Activated naive CD8-positive, alpha-beta T cell treated with anti-CD3 and anti-CD28 coated beads for 36 hours (primary cell): ENCODE measurements at places on chromosomes 5 and 9. TPM values are rescaled to one million over a fixed set of nuclear protein-coding genes. Genes with fewer than 3 reads are reported as not detected.

- no peak for DNase-seq
- H3K27me3 ChIP-seq: no peaks in the 10 kb centered on the region
- H3K27ac ChIP-seq: no peak overlapping the region
Observed at GRCh38 chr5:173791878-173792277, 96.3 kb upstream of the CPEB4 start.

DNA sequence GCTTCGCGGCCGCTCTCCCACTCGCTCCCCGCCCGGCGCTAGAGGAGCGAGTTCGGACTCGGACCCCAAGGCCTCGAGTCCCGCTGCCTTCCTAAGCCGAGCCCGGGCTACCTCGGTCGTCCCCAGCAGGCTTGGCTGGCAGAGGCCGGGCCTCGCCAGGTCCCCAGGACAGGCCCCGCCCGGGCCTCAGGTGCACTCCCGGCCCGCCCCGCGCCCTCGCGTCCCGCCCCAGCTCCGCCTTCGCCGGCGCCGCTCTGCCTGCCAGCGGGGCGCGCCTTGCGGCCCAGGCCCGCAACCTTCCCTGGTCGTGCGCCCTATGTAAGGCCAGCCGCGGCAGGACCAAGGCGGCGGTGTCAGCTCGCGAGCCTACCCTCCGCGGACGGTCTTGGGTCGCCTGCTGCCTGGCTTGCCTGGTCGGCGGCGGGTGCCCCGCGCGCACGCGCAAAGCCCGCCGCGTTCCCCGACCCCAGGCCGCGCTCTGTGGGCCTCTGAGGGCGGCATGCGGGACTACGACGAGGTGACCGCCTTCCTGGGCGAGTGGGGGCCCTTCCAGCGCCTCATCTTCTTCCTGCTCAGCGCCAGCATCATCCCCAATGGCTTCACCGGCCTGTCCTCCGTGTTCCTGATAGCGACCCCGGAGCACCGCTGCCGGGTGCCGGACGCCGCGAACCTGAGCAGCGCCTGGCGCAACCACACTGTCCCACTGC, at the start of gene SLC22A5:
Gene SLC22A5, plus strand, starts transcription at position 237 of the 707 bp plus-strand sequence. Its CDS starts 263 bp downstream, at position 500.
- H3K4me1 ChIP-seq: peaks cover 23% of the 10 kb centered on the region
- peaks cover 3% of the 10 kb centered on the region for H3K36me3 ChIP-seq
- H3K27ac ChIP-seq: peak within 1 kb of the TSS; percentile 81
- no peaks in the 10 kb centered on the region for H3K27me3 ChIP-seq
- peak; percentile 83 for DNase-seq
- H3K4me3 ChIP-seq: peak within 1 kb of the TSS; percentile 83

SLC36A3 gene
- total RNA-seq: not detected

IFNA14 gene
- total RNA-seq: not detected

GRCh38 chr5:131281133-131281867, 17.4 kb downstream of the CDC42SE2 start:
- H3K4me1 ChIP-seq: peaks cover 81% of the 10 kb centered on the region
- H3K27me3 ChIP-seq: peaks cover 12% of the 10 kb centered on the region
- peak overlapping the region; percentile 78 for H3K4me3 ChIP-seq
- H3K36me3 ChIP-seq: peaks cover 59% of the 10 kb centered on the region
- H3K27ac ChIP-seq: peak overlapping the region; percentile 97
- no peak for DNase-seq

DNA sequence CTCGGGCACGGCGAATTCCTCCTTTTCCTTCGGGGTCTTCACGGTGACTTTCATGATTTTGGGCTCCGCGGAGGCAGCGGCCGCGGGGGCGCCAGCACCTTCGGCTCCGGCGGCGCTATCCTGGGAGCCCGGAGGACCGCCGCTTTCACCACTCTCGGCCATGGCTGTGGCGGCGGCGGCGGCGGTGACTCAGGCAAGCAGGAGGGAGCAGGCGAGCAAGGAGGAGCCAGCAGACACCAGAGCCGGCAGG, 315 bp downstream of the UBQLN1 start:
- peak overlapping the region; percentile 100 for H3K27ac ChIP-seq
- H3K27me3 ChIP-seq: no peaks in the 10 kb centered on the region
- peaks cover 25% of the 10 kb centered on the region for H3K36me3 ChIP-seq
- peak overlapping the region; percentile 93 for H3K4me3 ChIP-seq

DNA sequence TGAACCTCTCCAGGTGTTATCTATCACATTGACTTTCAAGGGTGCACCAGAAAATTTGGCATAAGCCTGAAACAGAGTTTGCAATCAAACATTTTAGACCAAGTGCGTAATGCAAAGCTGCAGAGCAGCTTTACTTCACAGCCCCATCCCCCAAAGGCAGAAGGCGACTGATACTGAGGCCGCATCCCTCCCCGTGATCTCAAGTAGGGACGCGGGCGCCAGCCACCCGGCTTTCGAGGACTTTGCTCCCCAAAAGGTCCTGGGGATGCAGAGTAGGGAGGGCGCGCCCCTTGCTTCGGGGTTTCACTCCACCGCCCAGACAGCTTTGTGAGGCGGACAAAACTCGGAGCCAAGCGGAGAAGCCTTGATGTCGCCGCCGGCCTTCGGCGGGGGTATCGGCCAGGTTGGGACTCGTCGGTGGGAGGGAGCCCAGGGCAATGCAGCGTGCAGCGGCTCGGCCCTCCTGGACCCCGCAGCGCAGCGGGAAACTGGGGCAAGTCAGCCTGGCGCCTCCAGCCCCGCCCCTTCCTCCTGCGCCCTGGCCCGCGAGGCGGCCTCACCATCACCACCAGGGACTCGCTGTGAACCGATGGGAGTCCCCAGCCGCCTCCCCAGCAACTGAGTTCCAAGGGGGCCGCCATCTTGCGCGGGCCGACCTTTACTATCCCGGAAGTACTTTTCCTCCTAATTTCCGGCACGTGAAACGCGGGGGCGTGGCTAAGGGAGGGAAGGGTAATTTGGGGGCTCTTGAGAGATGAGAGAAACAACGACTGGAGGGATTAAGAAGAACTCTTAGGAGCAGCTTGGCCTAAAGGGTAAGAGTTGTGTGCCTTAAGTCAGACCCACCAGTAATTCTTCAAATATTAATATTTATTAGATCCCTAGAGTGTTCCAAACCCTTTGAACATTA, at the start of gene MTX3:
Gene MTX3, minus strand, starts transcription at position 665 of the 910 bp plus-strand sequence. Its CDS starts 24 bp downstream, at position 641.
- DNase-seq: peak; percentile 89
- peak within 1 kb of the TSS; percentile 87 for H3K4me3 ChIP-seq
- peaks cover 53% of the 10 kb centered on the region for H3K4me1 ChIP-seq
- peak within 1 kb of the TSS; percentile 97 for H3K27ac ChIP-seq
- H3K27me3 ChIP-seq: no peaks in the 10 kb centered on the region
- H3K36me3 ChIP-seq: peaks cover 34% of the 10 kb centered on the region

DNA sequence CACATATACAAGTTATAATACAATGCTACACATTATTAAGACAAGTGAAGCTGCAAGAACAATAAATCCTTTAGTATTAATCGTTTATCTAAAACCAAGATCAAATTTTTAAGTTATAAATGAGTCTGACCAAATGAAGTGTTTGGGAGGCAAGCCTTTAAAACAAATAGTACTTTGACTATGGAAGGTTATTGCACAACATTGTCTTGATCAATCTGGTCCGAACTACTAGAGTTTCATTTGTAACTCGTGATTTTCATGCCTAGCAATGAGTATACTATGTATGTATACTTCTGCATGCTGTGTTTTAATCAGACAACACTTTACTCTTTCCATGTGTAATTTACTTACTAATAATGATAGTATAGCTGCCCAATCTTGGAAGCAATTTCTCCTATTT, 87.2 kb upstream of the GOLGA1 start:
- DNase-seq: no peak
- peaks cover 7% of the 10 kb centered on the region for H3K36me3 ChIP-seq
- H3K27me3 ChIP-seq: no peaks in the 10 kb centered on the region
- H3K4me3 ChIP-seq: no peak overlapping the region
- no peak overlapping the region for H3K27ac ChIP-seq

GRCh38 chr9:131101207-131101964, 5.1 kb downstream of the AIF1L start:
- DNase-seq: no peak
- no peak overlapping the region for H3K4me3 ChIP-seq
- peaks cover 3% of the 10 kb centered on the region for H3K4me1 ChIP-seq
- H3K27me3 ChIP-seq: peaks cover 13% of the 10 kb centered on the region
- no peaks in the 10 kb centered on the region for H3K36me3 ChIP-seq

PRRC2B gene
- total RNA-seq: 128 TPM

DNA sequence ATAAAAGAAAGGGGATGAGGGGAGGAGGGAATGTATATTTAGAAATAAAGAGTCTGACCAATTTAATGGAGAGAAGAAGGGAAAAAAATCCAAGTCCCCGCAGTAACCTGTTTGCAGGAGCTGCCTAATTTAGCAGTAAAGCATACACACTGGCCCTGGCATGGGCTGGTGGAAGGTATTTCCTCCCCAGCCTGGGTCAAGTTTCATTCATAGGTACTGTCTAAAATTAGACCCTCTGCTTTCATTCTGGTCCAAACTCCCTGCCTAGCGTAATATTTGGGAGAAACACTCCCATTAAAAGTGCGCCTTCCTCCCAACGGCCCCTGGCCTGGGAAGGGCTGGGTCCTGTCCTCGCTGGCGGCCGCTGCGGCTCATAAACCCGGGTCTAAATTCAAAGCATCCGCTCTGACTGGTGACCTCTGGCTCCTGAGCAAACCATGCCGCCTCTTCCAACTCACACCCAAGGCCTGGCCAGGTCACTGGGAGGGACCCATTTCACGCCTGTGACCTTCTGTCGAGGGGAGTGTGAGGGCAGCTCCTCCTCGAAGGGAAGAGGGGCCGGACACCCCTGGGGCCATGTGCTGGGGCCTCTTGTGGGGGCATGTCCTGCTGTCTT, 123.2 kb downstream of the FGF18 start:
- H3K4me1 ChIP-seq: no peaks in the 10 kb centered on the region
- H3K27ac ChIP-seq: no peak overlapping the region
- peaks cover 10% of the 10 kb centered on the region for H3K27me3 ChIP-seq
- H3K4me3 ChIP-seq: no peak overlapping the region
- no peaks in the 10 kb centered on the region for H3K36me3 ChIP-seq

- H3K27ac ChIP-seq: no peak overlapping the region
- no peak for DNase-seq
- H3K4me3 ChIP-seq: no peak overlapping the region
- H3K27me3 ChIP-seq: peaks cover 3% of the 10 kb centered on the region
Observed at GRCh38 chr9:107067739-107068416, 204.9 kb downstream of the ZNF462 start.

- H3K4me3 ChIP-seq: no peak overlapping the region
- peaks cover 11% of the 10 kb centered on the region for H3K4me1 ChIP-seq
- peaks cover 23% of the 10 kb centered on the region for H3K36me3 ChIP-seq
- H3K27ac ChIP-seq: no peak overlapping the region
- DNase-seq: no peak
Observed at GRCh38 chr9:79651251-79651795, 79.6 kb downstream of the TLE4 start.

PDZD2 gene
- total RNA-seq: not detected

GRCh38 chr5:82924226-82925060, 152.8 kb downstream of the TMEM167A start:
- no peak overlapping the region for H3K4me3 ChIP-seq
- no peaks in the 10 kb centered on the region for H3K36me3 ChIP-seq
- H3K27ac ChIP-seq: no peak overlapping the region
- DNase-seq: no peak
- no peaks in the 10 kb centered on the region for H3K4me1 ChIP-seq
- no peaks in the 10 kb centered on the region for H3K27me3 ChIP-seq

DNA sequence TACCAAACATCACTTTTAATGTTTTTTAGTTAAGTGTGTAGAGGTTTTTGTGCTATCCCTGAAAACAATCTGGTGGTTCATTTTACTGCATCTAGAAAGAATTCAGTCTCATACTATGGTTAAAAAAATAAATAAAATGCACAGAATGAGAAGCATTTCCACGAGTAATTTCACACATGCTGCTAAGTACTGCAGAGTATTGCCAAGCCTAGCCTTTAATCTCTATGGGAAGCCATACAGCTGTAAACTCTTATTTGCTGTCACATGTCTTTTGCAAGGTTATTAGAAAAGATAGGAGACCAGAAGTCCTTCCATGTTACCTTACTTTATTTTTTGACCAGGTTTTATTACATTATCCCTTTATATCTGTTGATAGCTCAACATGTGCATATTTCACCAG, 37.6 kb upstream of the MAN2A1 start:
- H3K4me1 ChIP-seq: peaks cover 20% of the 10 kb centered on the region
- H3K27ac ChIP-seq: no peak overlapping the region
- peaks cover 4% of the 10 kb centered on the region for H3K27me3 ChIP-seq
- no peak for DNase-seq
- no peak overlapping the region for H3K4me3 ChIP-seq

DNA sequence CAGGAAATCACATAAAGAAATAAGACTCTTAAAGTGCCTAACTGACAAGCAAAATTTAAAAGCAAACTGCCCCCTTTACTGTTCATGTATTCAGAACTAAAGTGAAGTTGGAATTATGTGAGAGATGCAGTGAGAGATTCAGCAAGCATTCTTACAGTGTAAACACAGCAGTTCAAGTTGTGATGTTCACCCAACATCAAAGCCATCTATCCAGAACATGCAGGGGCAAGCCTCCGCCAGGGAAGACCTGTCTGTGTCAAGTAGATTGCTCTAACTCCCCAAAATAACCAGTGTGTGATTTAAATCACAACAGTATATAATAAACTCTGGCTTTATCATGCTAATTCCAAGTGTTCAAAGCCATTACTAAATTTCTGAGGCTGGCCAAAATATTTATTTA, 233.3 kb downstream of the BNC2 start:
- H3K27me3 ChIP-seq: no peaks in the 10 kb centered on the region
- DNase-seq: no peak
- H3K27ac ChIP-seq: no peak overlapping the region
- no peaks in the 10 kb centered on the region for H3K36me3 ChIP-seq
- no peak overlapping the region for H3K4me3 ChIP-seq
- no peaks in the 10 kb centered on the region for H3K4me1 ChIP-seq

DNA sequence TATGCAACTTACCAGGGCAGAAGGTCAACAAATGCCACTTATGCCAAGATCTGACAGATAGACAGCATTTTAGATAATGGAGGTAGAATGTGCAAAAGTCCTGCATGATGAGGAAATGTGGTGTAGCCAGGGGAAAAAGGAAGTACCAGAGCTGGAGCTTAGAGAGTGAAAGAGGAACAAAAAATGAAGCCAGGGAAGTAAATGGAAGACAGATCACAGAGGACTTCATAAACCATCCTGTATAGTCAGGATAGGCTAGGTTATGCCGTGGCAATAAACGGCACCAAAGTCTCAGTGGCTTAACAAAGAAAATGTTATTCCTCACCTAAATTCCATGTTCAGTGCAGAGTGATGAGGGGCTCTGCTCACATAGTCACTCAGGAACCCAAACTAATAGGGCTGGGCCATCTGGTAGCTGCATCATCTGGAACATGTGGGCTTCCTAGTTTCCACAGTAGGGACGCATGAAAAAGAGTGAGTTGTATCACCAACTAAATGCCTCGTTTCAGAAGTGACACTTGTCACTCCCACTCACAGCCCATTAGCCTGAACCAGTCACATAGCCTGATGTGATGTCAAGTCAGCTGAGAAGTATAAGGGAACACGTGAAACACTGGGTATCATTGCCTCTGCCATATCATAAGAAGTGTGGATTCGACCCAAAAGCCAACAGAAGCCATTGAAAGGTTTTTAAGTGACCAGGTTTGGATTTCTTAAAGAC, 70.3 kb downstream of the SH3RF2 start:
- no peaks in the 10 kb centered on the region for H3K36me3 ChIP-seq
- DNase-seq: no peak
- H3K4me3 ChIP-seq: no peak overlapping the region
- no peak overlapping the region for H3K27ac ChIP-seq

DNA sequence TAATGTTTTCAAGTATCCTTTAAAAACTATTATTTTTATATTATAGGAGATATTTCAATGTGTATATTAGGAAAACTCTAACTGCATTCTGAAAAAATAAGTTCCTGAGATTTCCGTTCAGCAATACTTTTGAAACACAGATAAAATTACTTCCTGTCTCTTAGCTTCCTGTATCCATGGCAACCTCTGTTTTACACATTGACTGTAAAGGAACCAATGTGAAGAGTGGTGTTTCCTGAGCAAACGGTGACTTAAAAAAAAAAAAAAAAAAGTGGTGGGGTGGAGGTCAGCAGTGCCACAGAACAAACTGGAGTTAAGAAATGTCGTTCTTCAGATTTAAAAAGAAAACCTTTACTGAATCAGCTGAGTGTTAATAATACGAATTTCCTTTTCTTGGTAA, at the start of gene LRRC70:
Gene LRRC70, plus strand, starts transcription at position 280 of the 400 bp plus-strand sequence. CDS start 620 bp downstream, outside the sequence.
- peaks cover 32% of the 10 kb centered on the region for H3K4me1 ChIP-seq
- no peak for DNase-seq
- H3K27me3 ChIP-seq: no peaks in the 10 kb centered on the region
